ENCODE measurements at places on chromosomes 4 and X.

DNA sequence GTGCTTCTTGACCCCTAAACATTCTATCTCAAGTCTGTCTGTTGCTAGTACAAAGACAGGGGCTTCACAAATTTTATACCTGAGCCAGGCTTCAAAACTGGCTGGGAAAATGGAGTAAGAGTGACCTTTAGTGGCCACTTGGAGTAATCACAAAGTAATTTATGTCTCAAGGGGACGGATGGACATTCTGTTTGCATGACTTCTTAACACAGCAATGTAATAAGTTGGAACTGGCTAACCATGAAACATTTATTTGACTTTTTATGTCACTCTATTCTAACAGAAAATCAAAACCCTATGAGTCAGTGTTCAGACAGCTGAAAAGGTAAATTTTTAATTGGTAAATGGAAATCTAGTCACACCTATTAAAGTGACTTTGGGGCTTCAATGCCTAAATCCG, 600.6 kb downstream of the ANKRD50 start:
- no peak for DNase-seq

GRCh38 chr4:67468830-67469229, 76.5 kb downstream of the CENPC start:
- DNase-seq: no peak

- DNase-seq: no peak
Observed at GRCh38 chr4:97923096-97923495, 220.2 kb downstream of the STPG2 start.

DNA sequence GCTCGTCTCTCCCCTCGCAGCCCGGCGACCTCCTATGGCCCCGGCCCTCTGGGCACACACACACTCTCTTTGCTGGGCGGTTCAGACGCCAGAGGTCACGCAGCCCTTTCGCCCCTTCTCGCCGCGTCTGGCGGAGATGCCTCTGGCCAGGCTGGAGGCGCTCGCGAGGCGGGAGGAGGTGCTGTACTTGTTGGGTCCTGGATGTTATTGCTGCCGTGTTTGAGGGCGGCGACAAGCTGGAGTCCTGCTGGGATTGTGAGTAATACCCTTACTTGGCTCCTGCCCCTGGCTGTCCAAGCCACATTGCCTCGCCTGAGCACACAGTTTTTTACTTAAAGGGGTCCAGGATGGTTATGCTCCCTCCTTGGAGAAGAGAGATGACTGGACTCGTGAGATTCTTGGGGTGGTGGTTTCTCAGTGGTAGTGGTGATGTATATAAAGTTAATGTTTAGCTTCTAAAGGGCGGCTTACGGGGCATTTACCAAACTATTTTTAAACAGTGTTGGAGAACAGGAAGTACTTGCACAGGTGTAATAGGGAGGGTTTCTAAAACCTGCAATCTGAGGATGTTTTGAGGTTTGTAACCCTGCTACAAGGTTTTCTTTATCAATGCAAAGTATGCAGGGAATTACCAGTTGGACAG, 572 bp downstream of the USP53 start:
- peak; percentile 16 for DNase-seq

- no peak for DNase-seq
Observed at GRCh38 chr4:55378617-55379467, 16.9 kb upstream of the TMEM165 start.

DNA sequence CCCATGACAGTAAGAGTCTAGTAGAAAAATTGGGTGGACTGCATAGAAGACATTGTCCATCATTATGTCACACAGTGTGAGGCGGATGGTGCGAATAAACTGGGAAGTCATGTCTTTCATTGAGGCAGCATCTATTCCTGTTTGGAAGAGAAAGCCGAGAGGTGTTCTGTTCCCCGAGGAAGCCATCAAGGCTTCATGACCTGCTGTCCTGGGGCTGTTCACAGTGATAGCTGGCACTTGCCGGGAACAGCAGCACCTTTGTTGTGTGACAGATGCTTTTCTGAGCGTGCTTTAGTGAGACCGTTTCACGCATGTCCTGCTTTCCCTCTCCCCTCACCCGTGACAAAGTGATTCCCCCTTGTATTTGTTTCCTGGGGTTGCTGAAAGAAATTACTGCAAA, 20.3 kb downstream of the RGS12 start:
- no peak for DNase-seq

Data from stimulated activated CD8-positive, alpha-beta memory T cell treated with anti-CD3 and anti-CD28 coated beads, Interleukin-4, amount 100 ng/mL, for 4 hours (primary cell).